Activated CD4-positive, alpha-beta T cell treated with anti-CD3 and anti-CD28 coated beads, Interleukin-2, amount 10 ng/mL, durations not matched to agents 7 days and 5 days (primary cell): ENCODE measurements at places on chromosomes 6 and 20. TPM values are rescaled to one million over a fixed set of nuclear protein-coding genes. Genes with fewer than 3 reads are reported as not detected.

TBX18 gene
- total RNA-seq, result not detected

OR2J3 gene
- not detected for total RNA-seq

TRIM27 gene
- total RNA-seq, result 63.1 TPM

ZNF311 gene
- total RNA-seq, result 0.65 TPM

PNPLA1 gene
- total RNA-seq, result not detected

FAM217B gene
- 40.6 TPM for total RNA-seq

NMBR gene
- not detected for total RNA-seq

PHACTR3 gene
- not detected for total RNA-seq

BRPF3 gene
- total RNA-seq, result 18.5 TPM

MTHFD1L gene
- 34.9 TPM for total RNA-seq

PRELID3B gene
- total RNA-seq, result 82.5 TPM

MAFB gene
- not detected for total RNA-seq

BIRC7 gene
- not detected for total RNA-seq

IMPG1 gene
- total RNA-seq, result not detected

VAPB gene
- total RNA-seq, result 31.0 TPM

DNA sequence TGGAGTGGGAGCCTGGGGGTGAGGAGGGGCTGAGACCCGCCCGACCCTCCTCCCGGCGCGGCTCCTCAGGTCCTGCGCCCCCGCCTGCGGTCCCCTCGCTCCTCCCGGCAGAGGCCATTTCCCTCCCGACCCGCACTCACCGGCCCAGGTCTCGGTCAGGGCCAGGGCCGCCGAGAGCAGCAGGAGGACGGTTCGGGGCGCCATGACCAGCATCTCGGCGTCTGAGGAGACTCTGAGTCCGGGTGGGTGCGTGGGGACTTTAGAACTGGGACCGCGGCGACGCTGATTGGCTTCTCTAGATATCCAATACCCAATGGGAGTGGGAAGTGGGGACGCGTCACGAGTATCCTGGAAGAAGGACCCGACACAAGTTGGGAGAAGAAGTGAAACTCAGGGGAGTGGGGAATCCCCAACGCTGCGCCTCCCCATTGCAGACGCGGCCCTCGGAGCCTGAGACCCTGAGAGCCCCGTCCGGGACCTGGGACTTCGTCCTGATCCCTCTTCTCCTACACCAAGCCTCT lies at the start of gene HLA-B:
TSS of gene HLA-B (minus strand) at position 234 of the 521 bp plus-strand sequence. CDS start at position 213, 21 bp downstream.
- DNase-seq, result peak; percentile 91

DNA sequence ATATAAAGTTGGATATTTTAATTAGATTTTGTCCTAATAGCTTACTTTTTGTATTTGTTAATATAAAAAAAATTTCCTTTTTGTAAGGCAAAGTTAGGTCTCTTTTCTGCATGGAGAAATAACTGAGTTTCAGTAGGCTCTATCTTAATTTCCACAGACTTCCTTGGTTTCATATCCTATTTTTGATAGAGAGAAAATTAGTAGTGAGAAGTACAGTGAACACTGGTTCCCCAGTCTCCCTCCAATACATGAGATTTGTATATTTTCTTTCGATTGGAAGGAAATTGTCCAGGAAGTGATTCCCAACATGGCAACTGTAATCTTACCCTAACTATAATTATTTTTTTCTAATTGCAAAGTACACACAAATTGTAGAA lies 26.4 kb downstream of the TRIM27 start:
- no peak for DNase-seq

GRCh38 chr6:129183681-129184301 lies 300.9 kb downstream of the LAMA2 start:
- DNase-seq, result no peak

DNA sequence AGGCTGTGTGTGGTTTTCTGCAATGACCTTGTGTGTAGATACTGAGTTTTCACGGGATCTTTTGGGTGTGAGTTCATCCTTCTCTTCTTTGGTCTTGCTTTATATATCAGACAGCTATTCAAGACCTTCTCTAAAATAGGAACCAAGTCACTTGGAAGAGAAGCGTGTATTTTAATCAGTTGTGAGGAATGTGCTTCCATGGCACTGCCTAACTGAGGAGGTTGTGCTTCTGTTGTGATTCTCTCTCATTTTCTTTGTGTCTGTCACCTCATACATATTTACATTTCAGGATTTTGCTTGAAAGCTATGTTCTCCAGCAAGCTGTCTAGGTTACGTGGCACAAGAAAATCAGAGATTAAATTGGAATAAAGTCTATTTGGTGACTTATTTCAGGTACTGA lies 428.7 kb downstream of the QKI start:
- no peak for DNase-seq

DNA sequence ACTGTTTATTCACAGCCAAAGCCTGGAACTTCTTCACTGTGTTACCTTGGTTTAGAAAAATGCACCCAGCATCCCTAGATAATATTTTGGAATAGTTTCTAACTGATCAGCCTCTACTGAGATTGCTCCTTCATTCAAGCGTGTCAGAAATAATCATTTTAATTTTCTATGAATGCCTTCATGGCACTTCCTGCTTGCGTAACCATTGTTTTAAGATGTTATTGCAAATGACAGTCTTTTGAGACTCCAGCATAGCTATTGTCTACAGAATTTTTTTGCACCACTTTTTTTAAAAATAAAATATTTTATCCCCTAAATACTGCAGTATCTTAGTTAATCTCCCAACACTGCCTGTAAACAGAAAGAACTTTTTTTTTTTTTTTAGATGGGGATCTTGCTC lies 213.1 kb downstream of the PHACTR1 start:
- DNase-seq, result no peak

DNA sequence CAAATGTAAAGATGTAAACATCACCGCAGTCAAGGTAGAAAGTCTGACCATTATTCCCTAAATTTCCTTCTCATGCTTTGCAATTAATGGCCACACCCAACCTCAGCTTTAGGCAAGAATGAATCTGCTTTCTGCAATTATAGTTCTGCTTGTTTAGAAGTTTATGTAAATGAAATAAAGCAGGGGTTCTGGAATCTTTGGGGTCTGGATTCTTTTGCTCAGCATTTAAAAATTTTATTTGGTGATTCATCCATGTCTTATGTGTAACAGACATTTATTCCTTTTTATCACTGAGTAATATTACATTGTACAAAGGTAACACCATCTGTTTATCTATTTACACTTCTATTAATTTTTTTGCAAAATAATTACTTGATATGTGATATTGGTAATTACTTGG lies 613.6 kb downstream of the UTRN start:
- no peak for DNase-seq

DNA sequence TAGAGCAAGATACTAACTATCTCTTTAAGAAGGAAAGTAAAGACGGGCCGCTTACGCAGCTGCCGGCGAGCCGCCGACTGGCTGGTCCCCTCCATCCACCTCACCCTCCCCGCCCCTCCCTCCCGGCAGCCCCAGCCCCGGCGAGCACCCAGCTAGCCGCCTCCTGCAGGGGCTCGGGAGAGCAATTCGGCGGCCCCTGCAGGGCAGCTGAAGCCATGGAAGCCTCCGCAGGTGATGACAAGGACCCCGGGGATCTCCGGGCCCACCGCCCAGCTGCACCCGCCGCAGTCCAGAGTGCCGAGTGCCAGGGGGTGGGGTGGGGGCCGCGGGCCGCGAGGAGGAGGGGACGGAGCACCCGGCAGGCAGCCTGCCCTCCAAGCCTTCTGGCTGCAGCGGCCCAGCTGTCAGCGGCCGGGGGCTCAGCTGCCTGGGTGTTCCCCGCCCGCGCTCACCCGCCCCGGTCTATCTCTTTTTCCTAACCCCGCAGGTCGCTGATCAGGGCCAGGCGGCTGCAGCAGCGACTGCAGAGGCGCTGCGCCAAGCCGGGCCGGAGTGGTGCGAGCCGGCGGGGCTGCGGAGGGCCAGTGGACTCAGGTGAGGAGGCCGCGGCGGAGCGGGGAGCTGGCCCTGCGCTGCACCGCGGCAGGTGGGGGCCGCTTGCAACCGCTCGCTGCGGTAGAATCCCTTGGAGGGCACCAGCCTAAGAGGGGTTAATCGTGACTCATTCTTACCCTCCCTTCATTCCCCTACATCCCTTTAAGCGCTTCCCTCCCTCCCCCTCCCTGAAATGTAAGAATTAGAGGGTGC lies at the start of gene SNPH:
TSS of gene SNPH (plus strand) at position 128 of the 807 bp plus-strand sequence. CDS start 29,946 bp downstream, outside the sequence.
- DNase-seq, result peak; percentile 76

- no peak for DNase-seq
These were observed 228.1 kb upstream of the CITED2 start for GRCh38 chr6:139602577-139602976.

DNA sequence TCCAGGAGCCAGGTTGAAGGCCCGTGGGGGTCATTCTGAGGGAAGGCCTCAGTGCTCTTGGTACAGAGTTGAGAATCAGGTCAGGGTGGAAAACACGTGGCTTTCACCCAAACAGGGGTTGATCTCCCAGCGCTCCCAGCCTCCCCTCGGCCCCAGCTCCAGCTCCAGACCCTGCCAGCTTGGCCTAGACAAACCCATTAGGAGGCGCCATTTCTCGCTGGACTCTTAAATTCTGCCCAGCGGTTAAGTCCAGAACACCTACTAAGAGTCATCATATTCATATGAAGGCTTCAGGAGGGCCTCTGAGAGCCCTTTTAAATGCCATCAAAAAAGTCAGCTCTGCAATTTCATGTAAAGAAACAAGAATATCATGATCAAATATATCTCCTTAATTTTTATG lies 158.0 kb upstream of the RIN2 start:
- DNase-seq, result no peak

- DNase-seq, result no peak
These were observed 154.1 kb upstream of the MMS22L start for GRCh38 chr6:97437087-97437486.

- DNase-seq, result no peak
These were observed 7.9 kb downstream of the KIAA1755 start for GRCh38 chr20:38252292-38253288.

- peak; percentile 37 for DNase-seq
These were observed 38.5 kb upstream of the AHI1 start for GRCh38 chr6:135535989-135536414.

DNA sequence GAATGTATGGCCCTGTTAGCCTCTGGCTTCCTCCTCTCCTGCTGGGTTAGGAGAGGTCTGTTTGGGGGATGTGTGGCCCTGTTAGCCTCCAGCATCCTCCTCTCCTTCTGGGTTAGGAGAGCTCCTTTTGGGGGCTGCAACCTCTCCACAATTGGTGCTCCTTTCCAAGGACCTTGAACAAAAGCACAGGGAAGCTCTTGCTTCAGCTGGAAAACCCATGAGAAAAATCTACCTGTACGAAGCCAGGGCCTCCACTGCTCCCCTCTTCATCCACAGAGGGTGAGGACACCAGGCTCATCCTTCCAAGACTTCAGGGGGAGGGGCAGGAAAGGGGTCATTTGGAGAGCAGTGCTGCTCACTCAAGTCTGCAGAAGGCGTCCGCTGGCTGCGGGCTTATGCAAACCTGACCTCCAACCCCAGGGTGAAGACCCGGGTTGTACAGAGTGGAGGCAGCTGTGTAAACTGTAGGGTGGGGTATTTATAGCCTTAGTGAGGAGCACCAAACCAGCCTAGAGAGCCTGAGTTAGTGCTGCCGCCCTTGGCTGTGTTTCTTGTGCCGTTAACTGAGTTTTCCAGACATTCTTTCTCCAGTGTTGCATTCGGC lies 62.1 kb downstream of the SLC24A3 start:
- no peak for DNase-seq

DNA sequence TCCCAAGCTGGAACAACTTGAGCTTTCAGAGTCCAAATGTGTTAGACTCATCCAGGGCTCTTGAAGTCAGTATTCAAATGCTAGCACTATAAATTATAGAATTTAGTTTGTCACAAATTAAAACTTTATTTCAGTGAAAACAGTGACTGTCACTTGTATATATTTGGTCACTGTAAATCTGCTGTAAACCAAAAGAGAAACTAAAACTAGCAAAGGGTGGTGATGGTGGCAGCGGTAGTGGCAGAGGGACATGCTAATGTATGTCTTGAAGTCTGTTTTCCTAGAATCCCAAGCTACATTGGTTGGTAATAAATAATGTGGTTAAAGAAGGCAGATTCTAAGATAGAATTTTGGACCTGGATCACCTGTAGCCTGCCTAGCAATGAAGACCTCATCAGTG lies 140.4 kb upstream of the CENPW start:
- DNase-seq, result no peak

- no peak for DNase-seq
These were observed 186.5 kb downstream of the PDE7B start for GRCh38 chr6:136037876-136038460.

- no peak for DNase-seq
These were observed 137.6 kb downstream of the RNGTT start for GRCh38 chr6:88825856-88826255.

- no peak for DNase-seq
These were observed 1.1 kb downstream of the USP45 start for GRCh38 chr6:99514089-99514488.

DNA sequence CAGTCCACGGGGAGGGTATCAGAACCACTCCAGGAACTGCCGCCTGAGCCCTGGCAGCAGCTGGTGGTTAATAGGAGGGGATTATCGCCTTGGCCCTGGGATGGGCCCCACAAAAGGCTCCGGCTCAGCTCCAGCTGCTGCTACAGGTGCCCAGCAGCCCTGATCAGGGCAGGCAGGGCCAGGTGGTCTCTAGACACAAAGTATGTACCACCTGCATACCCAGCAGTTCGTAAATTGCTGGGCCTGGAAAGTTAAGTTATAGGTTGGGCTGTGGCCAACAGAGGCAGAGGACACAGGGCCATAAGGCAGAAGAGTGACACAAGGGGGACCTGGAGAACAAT lies 35.1 kb downstream of the RRBP1 start:
- DNase-seq, result no peak

DNA sequence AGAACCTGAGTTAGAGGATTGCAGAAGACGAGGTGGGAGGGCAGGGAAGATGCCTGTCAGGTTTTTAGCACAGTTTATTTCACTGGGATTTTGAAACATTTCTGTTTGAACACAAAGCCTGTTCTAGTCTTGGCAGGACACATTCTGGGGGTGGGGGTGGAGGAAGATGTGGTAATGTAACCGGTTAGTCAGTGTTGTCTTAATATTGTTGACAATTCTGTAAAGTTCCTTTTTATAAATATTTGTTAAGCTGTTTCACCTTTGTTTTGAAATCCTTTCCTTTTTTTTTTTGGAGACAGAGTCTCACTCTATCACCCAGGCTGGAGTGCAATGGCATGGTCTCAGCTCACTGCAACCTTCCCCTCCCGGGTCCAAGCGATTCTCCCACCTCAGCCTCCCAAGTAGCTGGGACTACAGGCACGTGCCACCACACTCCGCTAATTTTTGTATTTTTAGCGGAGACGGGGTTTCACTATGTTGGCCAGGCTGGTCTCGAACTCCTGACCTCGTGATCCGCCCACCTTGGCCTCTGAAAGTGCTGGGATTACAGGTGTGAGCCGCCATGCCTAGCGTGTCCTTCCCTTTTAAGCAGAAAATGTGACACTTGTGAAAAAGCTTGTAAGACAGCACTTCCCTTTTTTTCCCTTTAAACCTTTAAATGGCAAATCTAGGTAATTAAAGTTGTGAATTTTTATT lies 20.2 kb downstream of the SLC9A8 start:
- DNase-seq, result no peak

DNA sequence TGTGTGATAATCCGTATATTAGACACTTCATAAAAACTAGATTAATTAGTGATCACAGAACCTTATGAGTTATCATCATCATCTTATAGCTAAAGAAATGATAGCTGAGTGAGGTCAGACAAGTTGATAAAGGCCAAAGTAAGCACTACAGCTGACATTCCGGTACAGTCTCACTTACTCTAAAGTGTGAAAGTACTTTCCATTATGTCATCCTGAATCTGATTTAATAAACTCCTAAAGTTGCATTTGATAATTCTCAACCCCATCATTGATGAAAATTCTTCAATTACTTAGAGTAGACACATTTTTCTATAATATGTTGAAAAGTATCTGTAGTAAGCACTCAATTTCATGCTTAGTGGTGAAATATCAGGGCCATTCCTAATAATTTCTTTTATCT lies 385.2 kb upstream of the CHD6 start:
- DNase-seq, result no peak

- DNase-seq, result no peak
These were observed 29.1 kb upstream of the SASH1 start for GRCh38 chr6:148313488-148313887.
